SW 1271 (cell line): ENCODE measurements at places on chromosomes 1 and 21.

- DNase-seq = no peak
Observed at GRCh38 chr1:3459940-3460671, 5.6 kb downstream of the ARHGEF16 start.

DNA sequence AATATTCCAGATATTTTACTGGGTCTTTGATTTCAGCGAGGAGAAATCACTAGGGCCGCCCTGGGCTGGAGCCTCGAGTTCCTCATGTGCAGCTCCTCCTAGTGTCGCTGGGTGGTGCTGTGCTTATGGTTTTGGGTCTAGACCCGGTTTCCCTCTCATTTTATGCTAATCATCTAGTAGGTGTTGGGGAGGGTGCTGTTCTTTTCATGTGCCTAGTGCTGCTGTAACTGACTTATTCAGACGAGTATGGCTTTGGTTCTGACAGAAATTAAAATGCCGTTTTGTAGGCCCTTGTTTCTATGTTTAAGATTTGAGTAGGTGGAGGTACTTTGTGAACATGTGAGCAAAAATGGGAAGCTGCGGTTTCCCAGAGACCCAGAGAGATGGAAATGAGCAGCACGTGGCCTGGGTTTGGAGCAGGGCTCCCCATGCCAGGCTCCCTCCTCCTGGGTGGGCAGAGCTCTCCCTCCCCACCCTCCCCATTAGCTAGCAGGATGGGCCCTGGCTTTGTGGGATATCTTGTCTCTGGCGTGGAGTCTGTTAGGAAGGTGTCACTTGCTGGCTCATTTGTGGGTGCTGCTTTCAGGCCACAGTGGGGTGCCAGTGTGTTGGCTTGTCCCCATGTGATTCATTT, 74.0 kb upstream of the GPR88 start:
- no peak for DNase-seq

DNA sequence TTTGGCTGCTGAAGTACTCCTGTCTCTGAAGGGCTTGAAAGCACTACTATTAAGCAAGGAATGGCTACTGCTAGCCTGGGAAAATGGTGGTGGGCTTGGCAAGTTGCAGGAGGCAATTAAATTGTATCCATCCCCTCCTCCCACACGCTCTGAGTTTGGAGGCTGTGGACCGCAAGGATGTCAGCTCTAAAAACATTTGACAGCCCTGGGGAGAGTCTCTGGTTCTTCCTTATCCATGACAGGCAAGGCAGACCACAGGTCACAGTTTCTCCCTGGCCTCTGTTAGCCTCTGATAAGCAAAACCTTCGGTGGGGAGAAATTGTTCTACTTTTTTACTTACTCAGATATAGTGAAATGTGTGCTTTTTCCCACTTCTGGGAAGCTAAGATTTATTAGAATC, 46.6 kb downstream of the S1PR1 start:
- DNase-seq = no peak

DNA sequence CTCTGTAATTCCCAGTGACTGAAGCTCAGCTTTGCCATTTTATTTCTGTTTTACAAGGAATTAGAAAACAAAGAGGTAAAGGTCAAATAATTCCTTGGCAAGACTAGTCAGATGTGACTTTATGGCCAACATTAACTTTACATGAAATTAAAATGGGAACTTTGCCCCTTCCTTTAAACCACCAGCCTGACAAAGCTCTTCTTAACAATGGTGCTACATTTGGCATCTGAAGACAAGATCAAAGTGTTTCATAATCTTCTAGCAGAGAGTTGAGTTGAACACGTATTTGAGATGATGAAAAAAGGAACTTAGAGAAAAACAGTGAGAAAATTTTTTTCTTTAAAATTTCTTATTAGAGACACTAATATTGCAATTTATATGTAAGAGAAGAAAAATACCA, 193.8 kb downstream of the AK5 start:
- DNase-seq = no peak

- no peak for DNase-seq
Observed at GRCh38 chr1:236016083-236016482, 48.8 kb downstream of the NID1 start.

GRCh38 chr1:208943291-208943690, 640.2 kb upstream of the CAMK1G start:
- DNase-seq = no peak

DNA sequence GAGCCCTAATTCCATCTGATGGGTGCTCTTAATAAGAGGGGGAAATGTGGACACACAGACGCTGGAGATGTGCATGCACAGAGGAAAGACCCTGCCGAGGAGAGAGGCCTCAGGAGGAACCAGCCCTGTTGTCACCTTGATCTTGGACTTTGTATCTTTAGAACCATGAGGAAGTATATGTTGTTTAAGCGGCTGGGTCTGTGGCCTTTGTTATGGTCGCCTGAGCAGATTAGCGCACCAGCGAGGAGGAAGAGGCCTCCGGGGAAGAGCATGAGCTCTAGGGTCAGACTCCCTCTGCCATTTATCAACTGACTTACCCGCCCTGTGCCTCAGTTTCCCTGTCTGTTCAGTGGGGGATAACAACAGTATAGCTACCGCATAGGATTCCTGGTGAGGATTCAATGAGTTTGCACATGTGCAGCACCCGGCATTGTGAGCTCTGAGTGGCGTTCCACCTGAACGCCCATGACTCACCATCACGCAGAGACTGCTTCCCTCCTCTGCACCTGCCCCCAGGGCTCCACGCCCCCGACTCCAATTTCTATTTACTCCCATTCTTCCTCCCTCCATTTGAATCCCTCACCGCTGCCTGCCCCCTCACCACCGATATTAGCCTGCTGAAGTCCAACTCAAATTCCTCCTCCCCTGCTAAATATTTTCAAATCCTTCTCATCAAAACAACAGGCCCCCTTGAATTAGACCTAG, 67.2 kb downstream of the ATP5PO start:
- DNase-seq = no peak

DNA sequence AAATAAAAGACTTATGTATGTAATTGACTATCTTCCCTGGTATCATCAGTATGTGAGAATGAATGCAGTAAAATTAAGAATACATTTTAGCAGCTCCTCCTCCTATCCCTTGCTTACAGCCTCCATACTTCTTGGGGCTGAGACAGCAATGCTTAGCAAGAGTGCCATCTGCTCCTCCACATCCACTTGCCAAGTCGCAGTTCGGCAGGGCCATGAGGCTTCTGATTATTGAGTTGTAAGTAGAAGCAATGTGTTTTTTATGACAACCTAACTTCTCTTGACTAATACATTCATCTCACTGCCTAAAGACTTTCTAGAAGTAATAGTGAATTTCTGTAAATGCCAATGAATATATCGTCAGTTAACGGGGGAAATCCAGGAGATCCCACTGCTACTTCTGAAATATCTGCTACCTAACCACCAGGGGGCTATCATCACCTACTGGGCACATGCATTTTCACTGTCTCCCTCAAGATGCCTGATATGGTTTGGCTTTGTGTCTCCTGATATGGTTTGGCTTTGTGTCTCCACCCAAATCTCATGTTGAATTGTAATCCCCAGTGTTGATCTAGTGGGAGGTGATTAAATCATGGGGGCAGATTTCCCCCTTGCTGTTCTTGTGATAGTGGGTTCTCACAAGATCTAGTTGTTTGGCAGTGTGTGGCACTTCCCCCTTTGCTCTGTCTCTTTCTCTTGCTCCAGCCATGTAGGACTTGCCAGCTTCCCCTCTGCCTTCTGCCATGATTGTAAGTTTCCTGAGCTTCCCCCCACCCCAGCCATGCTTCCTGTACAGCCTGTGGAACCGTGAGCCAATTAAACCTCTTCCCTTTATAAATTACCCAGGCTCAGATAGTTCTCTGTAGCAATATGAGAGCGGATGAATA, 59.6 kb downstream of the EXTL2 start:
- DNase-seq = no peak

GRCh38 chr1:209012443-209013196, 570.9 kb upstream of the CAMK1G start:
- DNase-seq = no peak

GRCh38 chr1:191034132-191034531, 556.5 kb upstream of the BRINP3 start:
- DNase-seq = no peak

DNA sequence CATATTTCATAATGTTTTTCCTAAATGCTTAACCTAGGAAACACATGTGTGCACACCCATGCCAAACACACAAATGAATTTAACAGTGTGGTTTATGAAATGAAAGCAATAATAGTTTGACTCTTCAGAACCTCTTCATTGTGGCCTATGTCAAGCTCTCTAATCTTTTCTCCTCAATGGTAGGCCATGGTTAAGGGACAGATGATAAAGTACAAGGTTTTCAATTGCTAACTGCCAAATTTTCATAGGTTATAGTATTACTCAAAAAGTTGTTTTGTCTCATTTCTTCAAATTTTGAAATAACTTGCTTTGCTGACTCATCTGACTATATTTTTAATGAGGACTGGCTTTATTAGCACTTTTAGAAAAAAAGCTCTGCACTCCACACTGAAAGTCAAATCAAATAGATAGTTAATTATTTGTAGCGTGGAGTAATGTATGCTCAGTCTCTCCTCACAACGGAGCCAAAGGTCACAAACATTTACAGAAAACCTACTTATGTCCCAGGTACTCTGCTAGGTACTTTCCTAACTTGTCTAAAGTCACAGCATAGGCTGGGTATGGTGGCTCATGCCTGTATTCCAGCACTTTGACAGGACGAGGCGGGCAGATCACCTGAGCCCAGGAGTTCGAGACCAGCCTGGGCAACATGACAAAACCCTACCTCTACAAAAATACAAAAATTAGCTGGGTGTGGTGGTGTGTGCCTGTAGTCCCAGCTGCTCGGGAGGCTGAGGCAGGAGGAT, 3.0 kb upstream of the ADCY10 start:
- no peak for DNase-seq

GRCh38 chr1:185775501-185775900, 41.3 kb downstream of the HMCN1 start:
- no peak for DNase-seq

DNA sequence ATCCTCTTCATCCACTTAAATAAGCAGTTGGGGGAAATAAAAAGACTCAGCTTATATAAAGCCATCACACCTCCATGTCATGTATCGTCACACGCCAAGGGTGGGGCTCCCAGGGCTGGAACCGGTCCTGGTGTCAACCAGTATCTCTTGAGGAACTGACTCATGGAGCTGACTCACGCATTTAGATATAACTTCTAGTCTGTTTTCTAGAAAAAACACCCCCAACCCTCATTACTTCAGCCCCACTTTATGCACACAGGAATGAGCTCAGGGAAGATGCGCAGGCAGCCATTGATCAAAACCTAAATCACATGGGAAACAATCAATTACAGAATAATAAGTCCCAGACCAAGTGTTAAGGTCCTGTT, 6.9 kb upstream of the IL22RA1 start:
- no peak for DNase-seq

GRCh38 chr1:164858096-164858632, 299.2 kb downstream of the PBX1 start:
- DNase-seq = no peak

- DNase-seq = no peak
Observed at GRCh38 chr1:244106176-244106575, 55.1 kb downstream of the ZBTB18 start.

DNA sequence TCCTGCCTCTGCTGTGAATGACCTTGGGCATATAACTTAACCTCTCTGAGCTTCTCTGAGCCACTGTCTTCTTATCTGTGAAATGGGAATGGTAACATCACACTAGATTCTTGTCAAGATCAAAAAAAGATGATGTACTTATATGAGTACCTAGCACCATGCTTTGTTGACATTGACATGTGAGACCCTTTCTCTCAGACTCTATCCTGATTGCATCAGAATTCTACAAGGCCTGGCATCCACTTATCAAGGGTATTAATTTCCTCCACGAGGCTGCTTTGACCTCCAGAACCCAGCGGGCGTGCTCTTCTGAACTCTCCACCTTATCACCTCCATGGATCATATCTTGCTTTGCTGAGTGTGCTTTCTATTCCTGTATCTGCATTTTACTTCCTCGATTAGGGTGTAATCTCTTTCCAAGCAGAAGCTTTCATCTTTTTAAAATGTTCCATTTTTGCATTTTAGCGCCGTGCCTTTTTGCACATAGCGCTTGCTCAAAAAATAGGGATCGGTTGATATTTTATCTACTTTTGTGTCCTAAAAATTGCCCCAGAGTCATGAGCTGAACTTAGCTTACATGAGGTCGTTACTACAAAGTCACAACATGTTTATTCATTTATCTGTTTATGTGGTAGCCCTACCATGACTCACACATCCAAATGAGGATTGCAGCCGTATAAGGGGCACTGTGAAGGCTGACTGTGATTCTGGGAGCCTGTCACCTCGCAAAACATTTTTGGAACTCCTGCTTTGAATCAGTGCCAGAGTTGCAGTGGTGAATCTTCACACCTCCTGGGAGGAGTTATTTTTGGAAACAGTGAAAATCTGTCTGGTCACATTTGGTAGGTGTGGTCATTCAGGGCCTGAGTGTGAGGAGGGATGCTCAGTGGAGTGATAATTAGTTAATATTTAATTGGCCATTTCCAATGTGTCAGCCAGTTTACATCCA, 63.2 kb downstream of the IER5 start:
- no peak for DNase-seq

- no peak for DNase-seq
Observed at GRCh38 chr1:90924982-90925381, 96.9 kb downstream of the ZNF644 start.

DNA sequence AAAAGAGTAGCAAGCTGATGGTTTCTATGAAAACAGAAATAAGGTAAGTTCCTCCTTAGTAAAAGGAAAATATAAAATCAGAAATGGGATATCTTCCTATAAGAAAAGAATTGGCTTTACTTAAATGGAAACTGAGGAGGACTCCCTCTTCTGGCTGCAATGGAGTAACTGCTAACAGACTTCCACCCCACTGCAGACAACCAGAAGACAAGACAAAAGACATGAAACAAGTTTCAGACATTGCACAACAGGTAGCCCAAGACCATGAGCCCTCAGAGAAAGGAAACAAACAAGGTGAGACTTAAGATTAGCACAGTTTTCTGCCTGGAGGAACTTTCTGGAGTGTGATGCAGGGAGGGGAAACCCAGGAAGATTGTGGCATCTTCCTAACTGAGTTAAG, 17.0 kb upstream of the OLFML2B start:
- DNase-seq = no peak

GRCh38 chr1:228842094-228842775, 107.0 kb downstream of the RHOU start:
- DNase-seq = no peak

- no peak for DNase-seq
Observed at GRCh38 chr1:108845446-108845845, 11.4 kb downstream of the AKNAD1 start.

- no peak for DNase-seq
Observed at GRCh38 chr1:23290836-23291565, 53.1 kb downstream of the HNRNPR start.

DNA sequence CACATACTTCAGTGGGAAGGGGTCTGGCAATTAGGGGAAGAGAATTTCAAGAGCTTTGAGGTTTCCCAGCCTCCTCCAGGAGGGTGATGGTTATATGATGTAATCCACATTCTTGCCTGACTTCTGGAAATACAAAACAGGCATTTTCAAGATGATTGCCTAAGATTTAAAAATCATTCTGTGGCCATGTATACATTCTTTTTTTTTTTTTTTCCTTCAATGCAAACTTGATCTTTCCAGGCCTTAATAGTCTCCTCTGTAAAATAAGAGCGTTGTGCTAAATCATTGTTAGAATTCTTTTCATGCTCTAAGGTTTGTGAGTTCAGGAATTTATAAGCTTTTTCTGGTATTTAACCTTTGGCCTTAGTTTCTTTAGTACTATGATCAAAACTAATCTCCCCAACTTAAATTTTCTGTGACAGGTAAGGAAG, 192.3 kb upstream of the HMCN1 start:
- DNase-seq = no peak
